Tibial artery (tissue), 4 donors: ENCODE measurements at places on chromosomes 1 and 21.

- DNase-seq = no peak
Measured at GRCh38 chr1:220529521-220530020, 1.6 kb downstream of the MARK1 start.

GRCh38 chr1:45009296-45009865 is 1.7 kb downstream of the HECTD3 start:
- DNase-seq = no peak

GRCh38 chr1:10796029-10796944 is at the start of gene CASZ1:
TSS of gene CASZ1 (minus strand) at chr1:10796646. CDS start at chr1:10693889, 102,757 bp downstream.
- peak; percentile 82 for DNase-seq

DNA sequence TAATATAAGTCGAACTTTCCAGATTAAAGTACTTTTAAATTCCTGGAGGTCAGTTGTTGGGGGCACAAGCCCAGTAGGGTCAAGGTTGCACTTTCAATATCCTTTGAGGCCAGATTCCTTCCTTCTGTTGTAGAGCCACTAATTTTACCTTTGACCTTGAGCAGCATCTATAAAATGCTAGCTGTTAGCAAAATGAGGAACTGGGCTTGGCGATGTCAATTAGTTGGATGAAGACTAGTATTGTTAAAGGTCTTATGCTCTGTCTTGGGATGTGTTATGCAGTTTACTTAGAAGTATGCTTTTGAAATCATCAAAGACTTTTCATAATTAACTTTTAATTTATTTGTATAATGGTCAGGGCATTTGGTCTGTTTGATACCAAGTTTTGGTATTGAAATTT is 425.9 kb upstream of the PROX1 start:
- DNase-seq = no peak

GRCh38 chr1:48596046-48596445 is 124.0 kb upstream of the SPATA6 start:
- no peak for DNase-seq

DNA sequence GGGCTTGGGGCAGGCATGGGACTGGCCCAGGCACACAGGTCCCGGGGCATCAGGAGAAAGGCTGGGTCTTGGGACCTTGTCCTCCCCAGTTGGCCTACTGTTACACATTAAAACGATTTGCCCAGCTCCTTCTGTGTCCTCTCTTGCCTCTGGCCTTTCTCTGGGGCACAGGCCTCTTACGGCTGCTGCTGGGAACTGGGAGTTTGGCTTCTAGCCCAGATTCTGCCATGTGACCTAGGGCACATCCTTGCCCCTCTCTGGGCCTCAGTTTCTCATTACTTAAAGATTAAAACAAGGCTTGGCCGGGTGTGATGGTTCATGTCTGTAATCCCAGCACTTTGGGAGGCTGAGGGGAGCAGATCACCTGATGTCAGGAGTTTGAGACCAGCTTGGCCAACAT is 14.0 kb downstream of the KDF1 start:
- no peak for DNase-seq

DNA sequence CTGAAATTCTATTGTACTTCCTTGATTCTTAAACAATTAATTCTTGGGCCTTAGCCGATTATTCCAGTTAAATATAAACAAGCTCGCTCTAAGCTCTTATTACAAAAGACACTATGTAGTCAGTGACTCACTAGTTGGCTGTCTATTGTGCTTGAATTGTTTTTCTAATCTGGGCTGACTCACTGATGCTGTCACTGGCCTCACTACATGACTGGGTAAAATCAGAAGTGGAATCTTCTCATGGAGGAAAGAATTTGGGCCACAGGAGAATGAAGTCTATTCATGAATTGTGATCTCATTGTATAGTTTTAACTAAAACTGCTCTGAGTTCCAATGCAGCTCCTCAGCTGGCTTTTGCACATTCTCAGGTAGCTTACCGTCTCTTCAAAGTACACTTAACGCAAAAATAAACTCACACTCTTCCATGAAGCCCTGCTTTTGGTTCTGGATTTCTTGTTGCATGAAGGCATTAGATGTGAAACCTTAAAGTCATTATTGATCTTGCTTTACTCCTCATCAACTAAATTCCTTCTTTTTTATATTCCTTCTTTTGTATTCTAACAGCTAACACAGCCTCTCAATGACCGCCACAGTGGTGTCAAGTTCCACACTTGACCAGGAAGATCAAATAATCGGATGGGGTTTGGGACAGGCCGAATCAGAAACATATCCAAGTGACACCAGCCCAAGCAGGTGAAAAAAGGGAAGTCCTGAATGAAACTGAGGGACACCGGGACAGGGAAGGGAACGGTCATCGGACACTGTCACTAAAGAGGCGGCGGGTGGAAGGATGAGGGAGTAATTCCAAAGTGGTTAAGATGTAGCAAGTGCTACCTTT is 80.9 kb upstream of the LBR start:
- peak; percentile 59 for DNase-seq

DNA sequence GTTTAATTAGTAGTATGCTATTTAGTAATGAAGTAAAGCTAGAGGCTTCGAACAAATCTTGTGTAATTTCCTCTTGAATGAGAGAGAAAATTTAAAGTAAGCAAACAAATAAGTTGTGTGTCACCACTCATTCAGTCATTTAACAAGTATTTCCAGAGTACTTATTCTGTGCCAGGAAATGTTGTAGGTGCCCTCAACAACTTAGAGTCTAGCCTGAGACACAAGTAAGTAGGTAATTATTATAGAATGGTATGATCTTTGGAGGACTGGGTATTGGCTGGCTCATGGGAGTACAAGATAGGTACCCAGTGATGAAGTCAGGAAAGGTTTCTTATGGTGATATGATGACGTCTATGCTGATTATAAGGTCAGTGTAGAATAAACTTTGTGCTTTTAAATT is 17.4 kb upstream of the METTL18 start:
- no peak for DNase-seq

GRCh38 chr1:36211841-36212240 is 12.4 kb upstream of the THRAP3 start:
- no peak for DNase-seq

- DNase-seq = no peak
Measured at GRCh38 chr1:36522021-36522420, 39.3 kb upstream of the CSF3R start.

GRCh38 chr1:215566556-215567490 is at the start of gene KCTD3:
TSS of gene KCTD3 (plus strand) at chr1:215567304. CDS start at chr1:215567686, 382 bp downstream.
- DNase-seq = peak; percentile 84

- DNase-seq = no peak
Measured at GRCh38 chr1:109770331-109771095, 6.8 kb upstream of the EPS8L3 start.

- no peak for DNase-seq
Measured at GRCh38 chr1:96080925-96081324, 640.7 kb upstream of the PTBP2 start.

GRCh38 chr1:169138866-169139670 is 32.6 kb downstream of the ATP1B1 start:
- DNase-seq = no peak

DNA sequence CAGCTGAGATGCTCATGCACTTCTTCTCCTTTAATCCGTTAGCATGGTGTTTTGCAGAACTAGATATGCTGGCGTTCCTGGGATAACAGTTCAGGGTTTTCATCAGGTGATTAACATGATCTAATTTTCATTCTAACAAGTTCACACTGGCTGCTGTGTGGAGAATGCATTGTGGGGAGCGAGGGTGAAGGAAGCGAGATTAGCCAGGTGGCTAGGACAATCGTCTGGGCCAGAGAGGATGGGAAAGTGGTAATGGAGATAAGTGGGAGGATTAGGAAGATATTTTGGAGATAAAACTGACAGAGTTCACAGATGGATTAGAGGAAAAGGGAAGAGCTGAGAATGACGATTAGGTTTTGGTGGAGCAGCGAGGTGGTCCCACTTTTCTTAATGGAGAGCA is 138.1 kb upstream of the MAGI3 start:
- no peak for DNase-seq

GRCh38 chr1:27601321-27601770 is 2.6 kb downstream of the AHDC1 start:
- no peak for DNase-seq

GRCh38 chr1:67285780-67286488 is 21.7 kb upstream of the IL12RB2 start:
- no peak for DNase-seq

GRCh38 chr1:51071291-51072042 is 30.6 kb upstream of the C1orf185 start:
- no peak for DNase-seq

GRCh38 chr1:246724731-246725095 is 504 bp downstream of the SCCPDH start:
- DNase-seq = no peak

DNA sequence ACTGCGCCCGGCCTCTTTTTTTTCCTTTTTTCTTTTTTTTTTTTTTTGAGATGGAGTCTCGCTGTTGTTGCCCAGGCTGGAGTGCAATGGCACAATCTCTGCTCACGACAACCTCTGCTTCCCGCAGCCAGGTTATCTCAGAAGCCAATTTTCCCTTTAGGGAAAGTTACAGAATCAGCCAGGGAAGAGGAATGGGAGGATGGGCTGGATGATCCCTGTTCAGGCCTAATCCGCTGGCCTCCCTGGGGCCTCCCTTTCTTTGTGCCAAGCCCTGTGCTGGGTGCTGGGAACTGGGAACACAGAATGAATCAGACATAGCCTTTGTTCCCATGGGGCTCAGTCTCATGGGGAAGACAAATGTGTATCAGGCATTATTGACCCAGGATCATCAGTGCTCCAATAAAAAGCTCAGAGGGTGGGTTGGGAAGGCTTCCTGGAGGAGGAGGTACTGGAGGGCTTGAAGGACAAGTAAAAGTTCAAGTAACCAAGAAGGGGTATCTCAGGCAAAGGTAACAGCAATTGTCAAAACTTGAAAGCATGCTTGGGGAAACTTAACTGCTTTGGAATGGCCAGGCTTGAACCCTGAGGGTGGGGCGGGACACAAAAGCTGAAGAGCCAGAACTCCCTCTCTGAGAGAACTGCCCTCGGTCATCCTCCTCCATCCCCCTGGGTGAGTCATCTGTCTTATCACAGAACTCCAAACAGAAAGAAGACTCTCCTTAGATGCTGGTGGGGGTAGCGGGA is 14.3 kb downstream of the ECHDC2 start:
- DNase-seq = no peak

DNA sequence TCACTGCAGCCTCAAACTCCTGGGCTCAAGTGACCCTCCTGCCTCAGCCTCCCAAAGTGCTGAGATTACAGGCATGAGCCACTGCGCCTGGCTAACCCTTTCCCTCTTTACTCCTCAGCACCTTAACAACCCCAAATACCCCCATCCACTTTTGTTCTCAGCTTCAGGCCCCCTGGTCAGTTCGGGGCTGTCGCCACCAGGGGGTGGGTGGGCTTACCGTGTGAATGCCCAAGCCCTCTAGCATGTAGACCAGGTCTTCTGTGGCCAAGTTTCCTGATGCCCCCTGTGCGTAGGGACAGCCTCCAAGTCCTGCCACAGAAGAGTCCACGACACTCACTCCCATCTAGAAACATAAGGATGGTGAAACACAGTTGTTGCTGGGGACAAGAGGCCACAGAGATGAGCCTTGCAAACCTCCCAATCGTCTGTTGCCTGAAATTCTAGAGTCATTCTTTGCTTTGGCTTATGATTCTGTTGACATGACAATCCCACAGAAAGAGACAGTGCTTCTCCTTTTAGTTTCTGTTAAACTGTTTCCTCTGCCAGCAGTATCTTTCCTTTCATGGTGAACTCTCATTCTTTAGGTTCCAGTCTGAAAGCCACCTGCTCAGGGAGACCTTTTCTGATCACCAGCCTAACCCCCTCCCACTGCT is 3.8 kb upstream of the GALE start:
- DNase-seq = no peak

GRCh38 chr1:30759718-30760281 is 2.2 kb upstream of the LAPTM5 start:
- DNase-seq = no peak

DNA sequence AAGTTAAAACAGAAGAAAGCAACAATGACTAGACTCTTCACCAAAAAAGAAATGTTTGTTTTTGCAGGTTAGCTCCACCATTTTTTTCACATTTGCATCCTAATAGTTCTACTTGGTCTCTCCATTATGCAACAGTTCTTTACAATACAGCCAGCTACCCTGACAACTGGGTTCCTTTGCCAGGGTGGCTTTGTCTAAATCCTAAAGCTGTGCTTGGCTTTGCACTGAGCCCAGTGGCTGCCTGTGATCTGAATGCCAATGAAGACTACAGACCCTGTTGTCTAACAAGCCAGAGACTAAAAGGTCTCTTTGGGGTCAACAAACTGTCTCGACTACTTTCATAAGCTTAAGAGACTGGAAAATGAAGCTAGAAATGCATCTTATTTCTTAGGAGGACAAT is 112.0 kb downstream of the AKT3 start:
- DNase-seq = no peak

- DNase-seq = peak; percentile 37
Measured at GRCh38 chr1:35726450-35727433, 8.1 kb upstream of the C1orf216 start.

DNA sequence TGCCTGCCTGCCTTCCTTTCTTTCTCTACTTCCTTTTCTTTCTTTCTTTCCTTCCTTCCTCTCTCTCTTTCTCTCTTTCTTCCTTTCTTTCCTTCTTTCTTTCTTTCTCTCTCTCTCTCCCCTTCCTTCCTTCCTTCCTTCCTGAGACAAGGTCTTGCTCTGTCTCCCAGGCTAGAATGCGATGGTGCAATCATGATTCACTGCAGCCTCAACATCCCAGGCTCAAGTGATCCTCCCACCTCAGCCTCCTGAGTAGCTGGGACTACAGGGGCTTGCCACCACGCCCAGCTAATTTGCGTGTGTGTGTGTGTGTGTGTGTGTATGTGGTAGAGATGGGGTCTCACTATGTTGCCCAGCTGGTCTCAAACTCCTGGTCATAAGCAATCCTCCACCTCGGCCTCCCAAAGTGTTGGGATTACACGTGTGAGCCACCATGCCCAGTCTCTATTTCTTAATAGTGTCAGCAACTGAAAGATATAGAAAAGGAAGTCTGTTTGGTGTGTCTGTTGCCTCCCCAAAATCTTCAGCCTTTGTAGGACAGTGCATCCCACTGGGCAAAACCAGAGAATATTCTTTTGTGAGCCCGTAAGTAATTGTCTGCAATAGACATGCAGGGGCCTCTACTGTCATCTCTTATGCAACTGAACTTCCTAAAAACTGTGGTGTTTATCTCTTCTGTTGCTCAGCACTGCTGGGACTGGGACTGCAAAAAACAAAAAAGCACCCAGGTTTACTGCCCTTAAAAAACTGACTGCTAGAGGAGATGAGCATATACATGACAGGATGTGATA is 20.9 kb upstream of the RAB4A start:
- no peak for DNase-seq

GRCh38 chr21:42455196-42455595 is 40.8 kb downstream of the RSPH1 start:
- DNase-seq = no peak

DNA sequence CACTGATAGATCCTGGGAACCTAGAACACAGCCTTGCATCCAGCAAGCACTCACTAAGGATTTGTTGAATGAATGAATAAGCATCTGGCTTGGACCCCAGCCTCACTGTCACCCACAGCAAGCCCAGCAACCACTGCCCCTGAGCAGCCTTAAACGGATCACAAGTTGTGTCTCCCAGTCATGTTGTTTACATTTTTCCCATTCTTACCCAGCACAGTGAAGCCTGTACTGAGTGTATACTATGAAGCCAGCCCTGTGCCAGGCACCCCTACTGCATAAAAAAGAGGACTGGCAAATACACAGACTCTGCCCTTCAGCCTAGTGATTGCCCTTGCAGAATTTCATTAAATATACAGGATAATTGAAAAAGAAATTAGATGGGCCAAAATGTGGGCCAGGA is 30.2 kb downstream of the RRAGC start:
- no peak for DNase-seq

- DNase-seq = peak; percentile 87
Measured at GRCh38 chr1:8903908-8904650, 25.6 kb upstream of the ENO1 start.

- DNase-seq = no peak
Measured at GRCh38 chr1:208127284-208127683, 116.9 kb downstream of the PLXNA2 start.

GRCh38 chr1:54996359-54996868 is 2.3 kb upstream of the BSND start:
- peak; percentile 38 for DNase-seq
